EL (cell line): ENCODE measurements at places on chromosomes 5 and 9.

GRCh38 chr9:134860510-134860909 is 20.1 kb upstream of the FCN2 start:
- DNase-seq, result no peak

- no peak for DNase-seq
These were observed 66.4 kb upstream of the COL15A1 start for GRCh38 chr9:98877311-98877710.

DNA sequence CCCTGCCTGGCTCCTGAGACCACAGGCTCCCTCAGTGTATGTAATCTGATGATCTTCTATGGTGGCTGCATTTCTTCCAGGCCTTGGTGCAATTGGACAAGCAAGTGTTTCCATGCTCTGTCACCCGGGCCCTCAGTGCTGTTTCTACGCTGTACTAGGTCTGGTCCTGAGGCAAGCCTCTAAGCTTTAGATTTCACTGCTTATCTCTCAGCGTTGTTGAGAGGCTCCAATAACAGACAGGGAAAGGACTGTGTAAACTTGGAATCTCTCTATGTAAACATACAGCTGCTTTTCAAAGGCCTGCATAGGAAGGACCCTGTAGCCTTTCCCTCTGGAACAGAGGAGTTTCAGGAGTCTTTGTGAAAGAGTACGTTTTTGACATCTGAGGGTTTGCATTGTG is 38.6 kb upstream of the NFIB start:
- DNase-seq, result no peak

GRCh38 chr5:152364172-152364571 is 40.9 kb downstream of the NMUR2 start:
- DNase-seq, result no peak

DNA sequence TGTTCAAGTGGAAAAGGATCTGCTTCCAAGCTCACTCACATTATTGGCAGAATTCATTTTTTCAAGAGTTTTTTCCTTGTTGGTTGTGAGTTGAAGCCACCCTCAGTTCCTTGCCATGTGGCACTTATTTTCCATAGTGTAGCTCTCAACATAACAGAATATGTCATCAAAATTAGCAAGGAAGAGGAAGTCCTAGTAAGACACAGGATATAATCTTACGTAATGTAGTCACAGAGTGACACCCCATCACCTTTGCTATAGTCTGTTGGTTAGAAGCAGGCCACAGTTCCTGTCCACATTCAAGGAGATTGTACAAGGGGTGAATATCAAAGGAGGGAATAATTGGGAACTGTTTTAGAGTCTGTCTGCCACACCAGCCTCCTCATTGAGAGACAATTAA is 15.7 kb downstream of the IRGM start:
- DNase-seq, result no peak

- DNase-seq, result peak; percentile 9
These were observed 213.5 kb downstream of the PJA2 start for GRCh38 chr5:109196087-109196822.

DNA sequence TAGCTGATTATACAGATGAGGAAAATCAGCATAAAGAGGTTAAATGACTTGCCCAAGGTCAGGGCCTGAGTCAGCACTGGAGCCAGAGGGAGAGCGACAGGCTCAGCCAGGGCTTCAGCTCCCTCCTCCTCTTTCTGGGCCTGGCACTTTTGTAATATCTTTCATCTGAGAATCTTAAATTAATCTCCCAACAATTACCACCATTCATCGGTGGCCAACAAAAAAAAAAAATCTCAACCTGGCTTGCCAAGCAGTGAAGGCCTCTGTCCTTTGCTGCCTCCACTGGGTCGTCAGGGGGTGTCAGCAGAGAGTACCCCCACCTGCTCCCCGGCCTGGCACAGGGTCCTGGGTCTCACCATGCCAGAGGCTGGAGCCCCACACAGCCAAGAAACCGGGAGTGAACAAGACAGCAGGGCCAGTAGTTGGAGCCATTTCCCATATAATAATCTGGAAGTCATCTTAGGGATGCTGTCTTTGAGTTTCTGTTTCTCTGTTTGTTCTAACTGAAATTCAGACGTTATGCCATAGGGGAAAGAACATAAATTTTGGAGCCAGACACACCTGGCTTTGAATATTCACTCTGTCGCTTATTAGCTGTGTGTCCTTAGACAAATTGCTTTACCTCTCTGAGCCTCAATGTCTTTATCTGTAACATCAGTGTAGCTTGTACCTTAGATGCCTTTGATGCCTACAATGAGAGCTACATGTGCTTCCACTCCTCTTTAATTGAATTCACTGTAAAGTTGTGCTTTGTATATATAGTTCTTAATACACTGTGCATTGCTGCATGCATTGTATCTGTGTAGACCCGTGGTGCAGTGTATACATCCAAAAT is 299.9 kb upstream of the MSX2 start:
- DNase-seq, result no peak

- DNase-seq, result no peak
These were observed 25.7 kb downstream of the WWC1 start for GRCh38 chr5:168317096-168317520.
